ENCODE measurements at places on chromosomes 13 and 19.

GRCh38 chr19:30669329-30670010 lies 297.3 kb downstream of the ZNF536 start:
- DNase-seq = no peak

DNA sequence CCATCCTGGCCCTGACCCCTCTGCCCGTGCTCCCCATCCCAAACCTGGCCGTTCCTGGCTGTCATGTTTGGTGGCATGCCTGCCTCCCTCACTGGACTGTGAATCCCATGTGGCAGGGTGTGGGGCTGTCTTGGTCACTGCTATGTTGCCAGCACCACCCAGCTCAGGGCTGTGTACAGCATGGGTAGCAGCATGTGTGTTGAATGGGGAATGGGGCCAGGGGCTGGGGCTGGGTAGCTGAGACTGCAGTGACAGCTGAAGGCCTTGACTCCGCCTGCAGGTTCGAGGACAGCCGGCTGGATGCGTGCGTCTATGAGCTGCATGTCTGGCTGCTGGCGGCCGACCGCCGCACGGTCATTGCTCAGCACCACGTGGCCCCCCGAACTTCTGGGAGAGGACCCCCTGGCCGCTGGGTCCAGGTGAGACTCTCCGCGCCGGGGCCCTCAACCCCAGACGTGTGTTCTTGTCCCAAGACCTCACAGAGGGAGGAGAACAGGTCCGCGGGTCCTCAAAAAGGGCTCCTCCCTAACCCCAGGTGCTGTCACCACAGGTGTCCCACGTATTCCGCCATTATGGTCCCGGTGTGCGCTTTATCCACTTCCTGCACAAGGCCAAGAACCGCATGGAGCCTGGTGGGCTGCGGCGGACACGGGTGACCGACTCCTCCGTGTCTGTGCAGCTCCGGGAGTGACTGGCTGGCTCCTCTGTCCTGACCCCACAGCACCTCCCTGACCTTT lies 3.5 kb downstream of the NCCRP1 start:
- DNase-seq = no peak

GRCh38 chr19:13207237-13207845 lies 57.1 kb downstream of the IER2 start:
- no peak for DNase-seq

- no peak for DNase-seq
These were observed 49.6 kb downstream of the ABCC4 start for GRCh38 chr13:95251641-95252040.

- no peak for DNase-seq
These were observed 16.1 kb upstream of the TNFSF14 start for GRCh38 chr19:6685962-6686627.

DNA sequence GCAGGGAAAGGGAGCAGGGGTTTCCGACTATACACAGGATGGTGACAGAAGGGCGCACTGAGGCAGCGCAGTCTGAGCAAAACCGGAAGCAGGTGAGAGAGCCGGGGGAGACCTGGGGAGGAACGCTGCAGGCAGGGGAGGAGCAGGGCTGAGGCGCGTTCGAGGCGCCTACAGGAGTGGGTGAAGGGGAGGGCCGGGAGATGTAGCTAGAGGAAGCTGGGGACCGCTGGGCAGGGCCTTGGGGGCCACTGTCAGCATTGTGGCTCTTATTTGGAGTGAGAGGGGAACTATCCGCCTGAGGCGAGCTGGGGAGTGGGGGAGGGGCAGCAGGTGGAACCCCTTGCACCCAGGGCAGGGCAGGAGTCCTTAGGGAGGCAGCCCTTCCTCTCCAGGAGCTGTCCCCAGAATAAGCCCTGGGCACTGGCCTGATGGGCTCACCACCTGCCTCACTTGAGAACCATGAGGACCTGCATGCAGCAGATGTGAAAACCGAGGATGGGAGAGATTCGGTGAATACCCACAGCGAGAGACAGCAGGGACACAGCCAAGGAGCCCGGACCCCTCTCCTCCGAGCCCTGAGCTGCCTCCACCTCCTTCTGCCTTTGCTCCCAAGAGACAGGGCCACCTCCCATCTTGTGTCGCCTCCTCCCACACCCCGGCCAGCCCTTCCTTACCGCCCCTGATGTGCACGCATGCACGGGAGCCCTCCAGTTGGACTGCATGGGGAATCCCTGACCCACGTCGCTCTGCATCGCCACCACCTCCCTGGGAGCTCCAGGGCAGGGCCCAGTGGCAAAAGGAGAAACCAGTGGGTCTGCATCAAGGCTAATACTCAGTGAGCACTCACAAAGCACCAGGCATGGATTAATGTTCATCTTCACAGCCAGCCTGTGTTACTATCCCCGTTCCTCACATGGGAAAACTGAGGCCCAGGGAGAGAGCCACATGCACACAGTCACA lies 10.3 kb downstream of the AKT2 start:
- DNase-seq = no peak

DNA sequence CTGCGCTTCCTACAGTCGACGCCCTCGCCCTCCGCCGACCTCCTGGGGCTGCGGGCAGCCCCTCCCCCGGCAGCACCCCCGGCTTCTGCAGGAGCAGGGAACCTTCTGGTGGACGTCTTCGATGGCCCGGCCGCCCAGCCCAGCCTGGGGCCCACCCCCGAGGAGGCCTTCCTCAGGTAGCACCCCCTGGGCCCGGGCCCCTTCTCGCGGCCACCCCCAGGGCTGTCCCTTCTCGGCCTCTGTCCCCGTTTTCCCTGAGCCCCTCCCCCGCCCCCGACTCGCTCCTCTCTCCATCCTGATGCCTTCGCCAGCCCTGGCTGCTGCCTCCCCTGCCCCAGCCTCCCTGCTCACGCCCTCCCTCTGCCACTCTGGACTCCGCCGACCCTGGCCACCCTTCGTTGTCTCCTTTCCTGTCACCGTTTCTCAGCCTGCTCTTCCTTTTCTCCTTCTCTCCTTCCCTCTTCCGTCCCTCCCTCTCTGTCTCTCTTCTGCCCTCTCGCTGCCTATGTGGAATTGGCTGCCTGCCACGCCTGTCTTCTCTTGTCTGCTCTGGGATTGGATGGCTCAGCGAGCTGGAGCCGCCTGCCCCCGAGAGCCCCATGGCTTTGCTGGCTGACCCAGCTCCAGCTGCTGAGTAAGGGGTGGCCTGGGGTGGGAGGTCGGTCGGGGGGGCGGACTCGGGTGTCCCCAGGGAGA lies 11.0 kb downstream of the FUZ start:
- DNase-seq = peak; percentile 74

DNA sequence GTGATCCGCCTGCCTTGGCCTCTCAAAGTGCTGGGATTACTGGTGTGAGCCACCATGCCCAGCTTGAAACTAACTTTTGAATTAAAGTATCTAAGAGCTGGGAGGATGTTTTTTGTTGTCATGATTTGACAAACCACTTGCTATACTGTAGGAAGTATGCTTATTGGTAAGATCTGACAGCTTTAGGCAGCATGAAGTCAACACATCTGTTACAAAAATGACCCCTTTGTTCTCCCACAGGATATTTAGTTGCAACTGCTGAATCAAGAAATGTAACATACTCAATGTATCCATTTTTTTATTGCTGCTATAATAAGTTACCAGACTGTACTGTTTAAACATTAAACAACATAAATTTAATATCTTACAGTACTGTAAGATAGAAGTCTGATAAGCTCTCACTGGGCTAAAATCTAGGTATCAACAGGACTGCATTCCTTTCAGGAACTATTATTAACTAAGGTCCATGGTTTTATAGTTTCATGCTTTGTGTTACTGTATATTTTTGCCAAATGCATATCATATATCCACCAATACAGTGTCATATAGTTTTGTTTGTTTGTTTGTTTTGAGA lies 22.8 kb upstream of the LRP3 start:
- no peak for DNase-seq

DNA sequence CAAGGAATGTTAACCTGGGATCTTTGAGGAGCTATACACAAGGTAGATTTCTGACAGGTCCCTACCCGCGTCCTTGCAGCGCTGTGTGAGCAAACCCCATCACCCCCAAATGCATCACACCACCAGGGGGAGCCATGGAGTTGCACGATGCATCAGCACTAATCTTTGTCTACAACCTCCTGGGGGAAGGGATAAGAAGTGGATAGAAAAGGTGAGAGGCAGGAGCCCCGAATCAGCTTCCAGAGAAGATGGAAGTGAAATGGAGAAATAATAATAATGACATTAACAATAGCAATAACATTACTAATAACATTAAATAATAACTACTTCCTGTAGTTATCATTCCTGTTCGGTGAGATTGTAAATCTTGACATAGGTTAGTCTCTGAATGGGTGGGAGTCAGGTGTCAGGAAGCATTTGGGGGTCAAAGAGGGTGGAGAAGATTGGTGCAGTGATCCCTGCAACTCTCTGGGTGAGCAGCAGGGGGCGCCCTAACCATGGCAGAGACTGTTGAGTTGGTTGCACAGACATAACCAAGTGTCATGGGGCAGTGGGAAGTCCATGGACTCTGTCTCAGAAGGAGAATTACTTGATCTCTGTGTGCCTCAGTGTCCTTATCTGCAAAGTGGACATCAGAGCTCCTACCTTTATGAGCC lies 16.5 kb downstream of the SIGLEC7 start:
- DNase-seq = no peak

DNA sequence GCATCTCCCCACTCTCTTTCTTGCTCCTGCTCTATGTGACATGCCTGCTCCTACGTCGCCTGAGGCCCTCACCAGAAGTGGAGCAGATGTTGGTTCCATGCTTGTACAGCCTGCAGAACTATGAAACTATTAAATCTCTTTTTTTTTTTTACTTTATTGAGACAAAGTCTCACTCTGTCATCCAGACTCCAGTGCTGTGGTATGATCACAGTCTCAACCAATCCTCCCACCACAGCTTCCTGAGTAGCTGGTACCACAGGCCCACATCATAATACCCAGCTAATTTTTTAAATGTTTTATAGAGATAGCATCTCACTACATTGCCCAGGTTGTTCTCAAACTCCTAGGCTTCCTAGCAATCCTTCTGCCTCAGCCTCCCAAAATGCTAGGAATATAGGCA lies 1067.7 kb downstream of the PCDH9 start:
- no peak for DNase-seq

DNA sequence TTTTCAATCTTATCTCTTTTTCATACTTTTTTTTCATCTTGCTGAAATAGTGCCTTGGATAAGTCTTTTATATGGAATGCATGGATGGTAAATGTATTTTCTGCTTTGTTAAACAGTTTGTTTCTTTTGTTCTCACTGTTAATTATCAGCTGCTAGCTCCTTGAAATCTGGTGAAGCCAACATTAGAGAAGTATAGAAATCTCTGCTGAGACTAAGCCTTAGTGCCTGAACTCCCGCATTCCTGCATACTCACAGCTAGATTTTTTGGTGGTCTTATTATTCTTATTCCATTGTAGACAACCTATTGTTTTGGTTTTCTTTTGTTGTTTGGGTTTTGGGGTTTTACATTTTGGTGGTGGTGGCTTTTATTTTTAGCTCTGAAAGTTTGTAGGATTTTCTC lies 48.4 kb downstream of the DNAJC15 start:
- no peak for DNase-seq

DNA sequence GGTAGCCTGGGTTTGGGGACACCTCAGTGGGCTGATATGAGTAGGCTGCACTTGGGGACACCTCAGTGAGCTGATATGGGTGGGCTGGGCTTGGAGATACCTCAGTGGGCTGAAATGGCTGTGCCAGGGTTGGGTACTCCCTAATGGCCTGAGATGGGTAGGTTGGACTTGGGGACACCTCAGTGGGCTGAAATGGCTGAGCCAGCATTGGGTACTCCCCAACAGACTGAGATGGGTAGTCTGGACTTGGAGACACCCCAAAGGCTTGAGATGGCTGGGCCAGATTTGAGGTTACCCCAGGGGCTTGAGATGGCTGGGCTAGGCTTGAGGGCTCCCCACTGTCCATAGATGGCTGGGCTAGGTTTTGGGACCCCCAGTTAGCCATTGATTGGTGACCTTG lies 12.1 kb downstream of the IQCN start:
- DNase-seq = no peak

GRCh38 chr19:35522745-35523327 lies 5.3 kb downstream of the SBSN start:
- DNase-seq = no peak

DNA sequence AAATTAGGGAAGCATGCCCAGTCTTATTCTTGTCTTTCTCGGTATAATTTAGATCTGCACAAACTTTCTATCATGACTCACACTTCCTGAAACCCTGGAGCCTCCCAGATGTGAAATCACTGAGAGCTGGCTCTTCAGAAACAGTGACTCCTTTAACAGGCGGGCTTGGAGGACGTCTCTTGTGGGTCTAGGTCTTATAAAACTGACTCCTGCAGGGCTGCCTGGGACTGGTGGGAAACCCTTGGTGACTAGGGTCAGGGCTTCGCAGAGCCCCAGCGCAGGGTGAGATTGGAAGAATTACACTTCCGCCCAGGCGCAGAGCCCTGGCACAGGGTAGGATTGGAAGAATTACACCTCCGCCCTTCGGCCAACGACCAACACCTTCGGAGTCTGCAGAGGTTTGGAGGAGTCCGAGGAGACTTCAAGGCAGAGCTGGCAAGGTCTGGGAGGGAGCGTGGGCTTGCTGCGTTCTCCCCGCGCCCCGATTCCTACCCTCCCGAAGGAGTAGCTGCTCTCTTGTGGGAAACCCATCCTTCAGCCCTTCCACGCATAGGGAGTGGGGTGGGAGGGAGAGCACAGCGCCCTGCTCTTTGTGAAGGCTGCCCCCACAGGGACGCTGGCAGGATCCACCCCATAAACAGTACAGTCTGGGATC lies 43.4 kb upstream of the MAP3K10 start:
- DNase-seq = no peak

- no peak for DNase-seq
These were observed 269.9 kb downstream of the DACH1 start for GRCh38 chr13:71597150-71597549.

DNA sequence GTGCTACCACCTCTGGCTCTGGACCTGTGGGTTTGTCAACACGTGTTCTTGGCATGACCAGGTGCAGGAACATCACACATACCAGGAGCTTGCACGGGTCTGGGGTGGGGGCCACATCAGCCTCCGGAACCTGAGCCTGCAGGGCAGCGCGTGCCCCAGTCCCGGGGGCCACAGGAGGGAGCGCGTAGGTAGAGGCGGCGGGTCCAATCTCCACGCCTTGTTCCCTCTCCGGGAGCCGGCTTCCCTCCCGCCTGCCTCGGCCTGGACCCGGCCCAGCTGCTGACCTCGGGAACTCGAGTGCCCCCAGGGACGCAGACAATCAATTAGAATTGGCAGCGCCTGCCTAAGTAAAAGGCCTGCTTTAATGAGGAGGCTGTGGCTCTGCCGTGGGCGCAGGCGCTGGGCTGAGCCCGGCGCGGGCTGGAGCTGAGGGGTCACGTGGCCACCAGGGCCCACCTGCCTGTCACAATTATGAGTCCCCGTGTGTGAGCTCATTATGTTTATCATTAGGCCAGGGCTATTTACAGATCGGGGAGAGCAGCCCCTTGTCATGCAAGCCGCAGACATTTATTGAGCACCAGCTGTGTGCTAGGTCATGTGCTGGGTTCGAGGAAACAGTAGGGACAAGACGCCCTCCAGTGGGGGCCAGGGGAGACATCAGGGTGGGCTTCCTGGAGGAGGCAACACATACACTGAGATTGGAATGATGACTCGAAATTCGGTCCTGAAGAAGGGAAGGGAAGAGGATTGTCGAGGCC lies 32.2 kb upstream of the TNFAIP8L1 start:
- DNase-seq = peak; percentile 38

GRCh38 chr13:59960683-59961082 lies 203.0 kb downstream of the DIAPH3 start:
- DNase-seq = no peak
